ENCODE measurements at places on chromosomes 16 and 17. TPM values are rescaled to one million over a fixed set of nuclear protein-coding genes. Genes with fewer than 3 reads are reported as not detected.

TMIGD1 gene
- not detected for total RNA-seq

MT4 gene
- total RNA-seq, result not detected

CIBAR2 gene
- total RNA-seq, result not detected

TP53TG3F gene
- not detected for total RNA-seq

RMI2 gene
- 65.2 TPM for total RNA-seq

SLC13A2 gene
- not detected for total RNA-seq

DNA sequence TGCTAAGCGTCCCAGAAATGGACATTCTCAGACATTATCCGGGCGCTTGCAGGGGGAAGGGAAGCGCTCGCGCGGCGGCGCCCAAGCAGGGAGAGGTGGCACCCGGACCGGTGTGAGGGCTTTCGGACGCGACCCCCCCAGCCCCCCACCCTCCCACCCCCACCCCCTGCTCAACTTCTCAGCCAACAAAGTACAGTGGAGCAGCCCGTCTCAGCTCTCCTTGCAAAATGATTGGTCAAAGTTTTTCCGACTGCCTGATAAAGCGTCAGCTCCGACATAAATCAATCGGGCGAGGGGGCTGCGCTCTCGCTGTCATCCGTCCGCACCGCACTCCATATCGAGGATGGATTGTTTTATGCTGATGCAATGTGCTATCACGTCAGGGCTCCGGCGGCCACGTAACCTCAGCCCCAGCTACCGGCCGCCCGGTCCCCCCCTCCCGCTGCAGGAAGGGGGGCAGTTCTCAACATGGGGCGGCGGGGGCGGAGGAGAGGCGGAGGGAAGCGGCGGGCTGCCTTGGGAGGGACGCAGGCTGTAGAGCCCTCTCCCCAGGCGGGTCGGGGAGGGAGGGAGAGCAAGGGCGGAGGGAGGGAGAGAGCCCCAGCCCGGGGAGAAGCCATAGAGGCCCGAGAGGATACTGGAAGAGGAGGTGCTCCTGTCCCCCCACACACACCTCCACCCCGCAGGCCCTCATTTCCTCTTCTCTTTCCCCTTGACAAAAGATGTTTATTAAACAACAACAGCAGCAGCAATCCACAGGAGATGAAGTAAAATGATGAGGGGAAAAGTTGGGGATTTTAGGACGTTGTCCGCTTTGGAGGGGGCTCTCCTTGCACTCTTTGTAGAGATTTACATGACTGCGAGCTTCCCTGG, at the start of gene HOXB9:
Gene HOXB9 (minus strand): TSS at position 114 of the 873 bp plus-strand sequence. CDS start 89 bp downstream, at position 25.
- H3K36me3 ChIP-seq, result no peaks in the 10 kb centered on the region
- peaks cover 80% of the 10 kb centered on the region for H3K27me3 ChIP-seq
- H3K4me3 ChIP-seq, result peak within 1 kb of the TSS; percentile 82
- H3K4me1 ChIP-seq, result peaks cover 12% of the 10 kb centered on the region
- DNase-seq, result no peak
- peak within 1 kb of the TSS; percentile 79 for H3K27ac ChIP-seq

DNA sequence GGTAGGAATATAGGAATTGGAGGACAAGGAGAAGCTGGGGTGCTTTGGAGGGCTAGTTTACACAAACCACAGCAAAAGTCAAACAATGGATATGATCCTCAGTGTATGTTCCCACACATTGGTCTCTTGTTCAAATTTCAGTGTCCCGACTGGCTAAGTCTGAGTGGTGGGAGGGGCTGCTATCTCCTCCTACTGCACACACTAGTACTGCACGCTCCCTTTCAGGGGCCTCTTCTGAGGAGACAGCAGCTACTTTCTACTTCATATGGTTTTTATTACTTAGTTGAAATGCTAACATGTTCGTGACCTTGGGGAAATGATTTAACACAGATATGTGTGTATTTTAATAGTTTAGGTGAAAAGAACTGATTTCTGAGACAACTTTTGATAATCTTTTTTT, 18.8 kb upstream of the KRT10 start:
- no peak overlapping the region for H3K4me3 ChIP-seq
- H3K27ac ChIP-seq, result no peak overlapping the region
- no peak for DNase-seq
- H3K27me3 ChIP-seq, result peaks cover 28% of the 10 kb centered on the region
- H3K36me3 ChIP-seq, result no peaks in the 10 kb centered on the region

- H3K27me3 ChIP-seq, result no peaks in the 10 kb centered on the region
- H3K36me3 ChIP-seq, result peaks cover 47% of the 10 kb centered on the region
These were observed 37.0 kb downstream of the RGS9 start for GRCh38 chr17:65173976-65174683.

DNA sequence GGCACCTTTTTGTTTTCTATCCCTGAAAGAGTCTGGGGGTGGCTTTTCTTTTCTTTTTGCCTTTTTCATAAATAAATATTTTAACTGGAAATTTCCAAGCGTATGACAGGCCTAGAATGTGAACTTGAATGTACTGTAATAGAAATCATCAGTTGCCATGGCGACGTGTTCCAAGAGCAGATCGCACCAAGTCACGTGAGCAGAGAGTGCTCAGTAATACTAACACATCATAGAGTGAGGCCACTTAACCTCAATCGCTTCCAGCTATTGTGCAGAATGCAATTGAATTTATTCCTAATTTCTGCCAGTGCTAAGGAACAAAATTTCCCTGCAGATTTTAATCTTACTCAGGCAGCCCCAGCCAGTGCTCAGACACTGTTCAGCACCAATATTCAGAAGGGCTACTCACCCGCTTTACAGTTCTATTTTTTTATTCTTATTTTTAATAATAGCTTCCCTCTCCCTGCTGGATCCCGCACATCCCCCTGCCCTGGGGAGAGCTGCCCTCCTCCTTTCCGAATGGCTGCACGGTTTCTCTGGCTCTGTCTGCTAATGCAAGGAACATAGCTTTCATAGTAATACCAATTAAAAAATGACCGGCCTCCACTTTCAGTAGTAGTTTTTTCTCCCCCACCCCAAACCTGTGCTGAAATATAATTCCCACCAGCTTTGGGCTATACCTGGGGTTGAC, 26.2 kb upstream of the PMFBP1 start:
- no peak overlapping the region for H3K4me3 ChIP-seq
- H3K27ac ChIP-seq, result no peak overlapping the region
- H3K4me1 ChIP-seq, result peaks cover 10% of the 10 kb centered on the region
- H3K27me3 ChIP-seq, result peaks cover 4% of the 10 kb centered on the region
- DNase-seq, result no peak
- H3K36me3 ChIP-seq, result no peaks in the 10 kb centered on the region

DNA sequence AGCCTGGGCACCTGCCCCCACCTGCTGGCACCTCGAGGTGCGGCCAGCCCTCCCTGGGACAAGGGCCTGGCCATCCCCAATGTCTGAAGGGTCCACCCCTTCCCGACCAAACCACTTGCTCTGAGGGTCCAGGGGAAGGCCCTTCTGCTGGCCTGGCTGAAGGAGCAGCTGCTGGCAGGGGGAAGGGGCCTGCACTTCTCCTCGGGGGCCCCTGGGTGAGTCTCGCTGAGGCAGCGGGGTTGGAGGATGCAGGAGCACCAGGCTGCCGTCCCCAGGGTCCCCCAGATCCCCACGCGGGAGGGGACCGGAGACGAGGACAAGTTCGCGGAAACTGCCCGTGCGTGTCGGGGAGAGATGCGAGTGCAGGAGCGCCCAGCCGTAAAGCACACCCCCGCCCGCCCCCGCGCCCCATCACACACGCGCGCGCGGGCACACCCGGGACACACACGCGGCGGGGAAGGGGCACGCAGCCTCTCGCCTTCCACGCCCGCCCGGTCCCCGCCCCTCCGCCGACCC, 725 bp upstream of the CACNA1H start:
- no peak overlapping the region for H3K4me3 ChIP-seq
- peaks cover 13% of the 10 kb centered on the region for H3K27me3 ChIP-seq
- no peak overlapping the region for H3K27ac ChIP-seq
- H3K36me3 ChIP-seq, result no peaks in the 10 kb centered on the region

DNA sequence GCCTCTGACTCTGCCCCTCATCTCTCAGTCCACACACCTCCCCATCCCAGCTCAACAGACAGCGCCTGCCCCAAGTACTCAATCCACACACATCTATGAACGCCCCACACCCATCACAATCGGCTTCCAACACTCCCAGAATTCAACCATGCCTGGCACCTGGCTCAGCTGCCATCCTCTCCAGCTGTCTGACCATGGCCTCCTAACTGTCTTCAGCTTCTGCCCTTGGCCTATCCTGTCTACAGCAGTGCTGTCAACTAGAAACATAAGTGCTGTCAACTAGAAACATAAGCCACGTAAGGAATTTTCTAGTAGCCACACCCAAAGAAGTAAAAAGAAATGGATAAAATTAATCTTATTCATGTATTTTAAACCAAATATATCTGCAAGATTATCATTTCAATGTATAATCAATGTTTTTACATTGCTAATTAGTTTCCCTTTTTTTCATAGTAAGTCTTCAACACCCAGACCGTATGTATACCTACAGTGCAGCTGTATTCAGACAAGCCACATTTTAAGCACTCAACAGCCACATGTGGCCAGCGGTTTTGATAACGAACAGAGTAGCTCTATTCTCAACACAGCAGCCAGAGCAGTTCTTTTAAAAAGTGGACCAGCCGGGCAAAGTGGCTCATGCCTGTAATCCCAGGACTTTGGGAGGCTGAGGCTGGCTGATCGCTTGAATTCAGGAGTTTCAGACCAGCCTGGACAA, 48.6 kb upstream of the ZNF423 start:
- H3K27me3 ChIP-seq, result no peaks in the 10 kb centered on the region
- H3K36me3 ChIP-seq, result no peaks in the 10 kb centered on the region
- no peak overlapping the region for H3K27ac ChIP-seq
- H3K4me3 ChIP-seq, result no peak overlapping the region

GRCh38 chr17:29445844-29446243, 55.7 kb downstream of the TAOK1 start:
- no peaks in the 10 kb centered on the region for H3K27me3 ChIP-seq
- H3K36me3 ChIP-seq, result peaks cover 20% of the 10 kb centered on the region
- peaks cover 33% of the 10 kb centered on the region for H3K4me1 ChIP-seq
- DNase-seq, result no peak
- no peak overlapping the region for H3K4me3 ChIP-seq

GRCh38 chr16:52050418-52050817, 496.5 kb downstream of the TOX3 start:
- H3K27ac ChIP-seq, result no peak overlapping the region
- no peaks in the 10 kb centered on the region for H3K4me1 ChIP-seq
- no peaks in the 10 kb centered on the region for H3K36me3 ChIP-seq
- H3K4me3 ChIP-seq, result no peak overlapping the region

DNA sequence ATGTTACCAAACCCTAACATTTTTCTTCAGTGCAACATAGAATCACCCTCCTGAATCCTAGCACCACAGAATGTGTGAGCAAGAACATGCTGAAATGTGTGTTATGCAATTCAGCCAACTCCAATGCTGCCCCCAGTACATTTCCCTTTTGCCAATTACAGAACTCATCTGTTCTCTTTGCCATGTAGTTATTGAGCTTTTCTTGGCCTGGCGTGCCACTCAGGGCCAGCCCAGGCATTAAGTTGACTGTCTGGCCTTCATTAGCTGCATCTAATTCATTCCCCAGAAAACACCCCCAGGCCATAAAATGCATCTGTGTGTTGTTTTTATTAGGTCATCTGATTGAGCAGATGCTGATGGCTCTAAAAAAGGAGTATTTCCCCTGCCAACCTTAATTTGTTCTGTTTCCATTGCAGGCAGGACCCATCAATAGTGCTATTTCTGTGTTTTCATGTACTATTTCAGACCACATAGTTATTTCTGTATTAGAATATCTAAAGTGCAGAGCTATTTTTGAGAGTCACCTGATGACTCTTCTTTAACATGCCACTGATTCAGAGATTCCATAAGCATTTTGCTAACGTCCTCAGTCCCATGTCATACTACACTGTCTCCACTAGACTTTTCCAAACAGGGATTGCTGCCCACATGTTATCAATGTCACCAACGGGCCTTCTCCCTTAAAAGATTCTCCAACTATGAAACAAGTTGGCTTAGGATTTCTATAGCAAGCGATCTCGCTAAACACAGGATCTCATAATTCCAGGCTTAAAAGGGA, 969.7 kb downstream of the CDH11 start:
- no peaks in the 10 kb centered on the region for H3K36me3 ChIP-seq
- no peaks in the 10 kb centered on the region for H3K27me3 ChIP-seq
- no peak for DNase-seq
- no peak overlapping the region for H3K27ac ChIP-seq
- no peak overlapping the region for H3K4me3 ChIP-seq

DNA sequence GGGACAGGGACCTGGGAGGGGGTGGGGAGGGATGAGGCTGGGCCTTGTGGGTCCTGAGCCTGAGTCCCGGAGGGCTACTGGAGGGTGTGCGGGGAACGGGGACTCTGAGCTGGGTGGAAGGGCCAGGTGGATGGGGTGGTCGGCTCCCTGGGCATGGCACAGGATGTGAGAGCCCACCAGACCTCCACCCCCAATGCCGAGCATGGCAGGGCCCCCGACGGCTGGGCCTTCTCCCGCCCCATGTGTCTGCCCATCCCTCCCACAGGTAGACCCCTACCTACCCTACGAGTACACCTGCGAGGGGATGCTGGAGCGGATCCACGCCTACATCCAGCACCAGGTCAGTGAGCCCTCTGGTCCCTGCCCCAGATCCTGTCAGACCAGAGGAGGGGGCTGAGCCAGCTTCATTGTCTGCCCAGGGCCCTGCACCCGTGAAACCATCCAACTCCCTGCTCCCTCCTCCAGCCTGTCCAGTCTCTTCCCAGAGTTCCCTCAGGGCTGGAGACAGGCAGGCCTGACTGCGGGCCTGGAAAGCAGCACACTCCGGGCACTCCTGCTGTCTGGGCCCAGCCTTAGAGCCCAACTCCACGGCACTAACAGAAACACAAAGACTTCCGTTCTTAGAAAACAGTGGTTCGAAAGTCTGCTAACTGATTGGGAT, 78.0 kb downstream of the MGAT5B start:
- H3K27me3 ChIP-seq, result no peaks in the 10 kb centered on the region
- no peaks in the 10 kb centered on the region for H3K4me1 ChIP-seq
- no peak for DNase-seq
- no peak overlapping the region for H3K4me3 ChIP-seq
- H3K27ac ChIP-seq, result no peak overlapping the region

GRCh38 chr17:55774846-55775271, 24.0 kb downstream of the PCTP start:
- DNase-seq, result no peak
- peaks cover 3% of the 10 kb centered on the region for H3K4me1 ChIP-seq
- no peak overlapping the region for H3K27ac ChIP-seq
- H3K4me3 ChIP-seq, result no peak overlapping the region
- H3K36me3 ChIP-seq, result peaks cover 5% of the 10 kb centered on the region

- H3K4me1 ChIP-seq, result no peaks in the 10 kb centered on the region
- no peak for DNase-seq
- H3K27me3 ChIP-seq, result no peaks in the 10 kb centered on the region
- H3K36me3 ChIP-seq, result no peaks in the 10 kb centered on the region
- no peak overlapping the region for H3K27ac ChIP-seq
These were observed 137.9 kb downstream of the SLC39A11 start for GRCh38 chr17:72954579-72954978.

DNA sequence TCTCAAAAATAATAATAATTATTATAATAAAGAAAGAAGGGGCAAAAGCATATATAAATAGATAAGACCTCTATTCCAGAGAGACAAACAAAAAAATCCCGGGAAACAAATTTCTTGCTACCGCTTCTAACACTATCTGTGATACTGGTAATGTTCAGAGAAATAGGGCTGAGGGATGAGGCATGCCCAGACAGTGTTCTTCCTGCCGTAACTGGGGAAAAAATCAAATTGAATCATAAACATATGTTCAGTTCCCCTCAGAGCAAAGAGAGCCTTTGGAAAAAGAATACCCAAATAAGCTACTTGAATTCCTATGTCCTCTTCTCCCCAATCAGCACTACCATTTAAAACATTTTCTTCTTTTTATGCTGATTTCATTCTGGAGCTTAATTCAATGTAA, 688.0 kb downstream of the KCNJ2 start:
- no peak overlapping the region for H3K27ac ChIP-seq
- H3K27me3 ChIP-seq, result no peaks in the 10 kb centered on the region
- H3K4me1 ChIP-seq, result no peaks in the 10 kb centered on the region
- DNase-seq, result no peak
